ENCODE measurements at places on chromosomes 12 and 14.

DNA sequence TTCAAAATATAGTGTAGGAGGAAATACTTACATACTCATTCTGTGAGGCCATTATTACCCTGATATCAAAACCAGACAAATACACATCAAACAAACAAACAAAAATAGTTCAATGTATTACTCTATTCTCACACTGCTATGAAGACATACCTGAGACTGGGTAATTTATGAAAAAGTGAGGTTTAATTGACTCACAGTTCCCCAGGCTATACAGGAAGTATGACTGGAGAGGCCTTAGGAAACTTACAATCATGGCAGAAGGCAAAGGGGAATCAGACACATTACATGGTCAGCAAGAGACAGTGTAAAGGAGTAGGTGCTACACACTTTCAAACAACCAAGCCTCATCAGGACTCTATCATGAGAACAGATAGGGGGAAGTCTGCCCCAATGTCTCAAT, 1023.2 kb downstream of the TMTC2 start:
- DNase-seq, result no peak

GRCh38 chr12:22687361-22688076, 62.5 kb downstream of the ETNK1 start:
- no peak for DNase-seq

DNA sequence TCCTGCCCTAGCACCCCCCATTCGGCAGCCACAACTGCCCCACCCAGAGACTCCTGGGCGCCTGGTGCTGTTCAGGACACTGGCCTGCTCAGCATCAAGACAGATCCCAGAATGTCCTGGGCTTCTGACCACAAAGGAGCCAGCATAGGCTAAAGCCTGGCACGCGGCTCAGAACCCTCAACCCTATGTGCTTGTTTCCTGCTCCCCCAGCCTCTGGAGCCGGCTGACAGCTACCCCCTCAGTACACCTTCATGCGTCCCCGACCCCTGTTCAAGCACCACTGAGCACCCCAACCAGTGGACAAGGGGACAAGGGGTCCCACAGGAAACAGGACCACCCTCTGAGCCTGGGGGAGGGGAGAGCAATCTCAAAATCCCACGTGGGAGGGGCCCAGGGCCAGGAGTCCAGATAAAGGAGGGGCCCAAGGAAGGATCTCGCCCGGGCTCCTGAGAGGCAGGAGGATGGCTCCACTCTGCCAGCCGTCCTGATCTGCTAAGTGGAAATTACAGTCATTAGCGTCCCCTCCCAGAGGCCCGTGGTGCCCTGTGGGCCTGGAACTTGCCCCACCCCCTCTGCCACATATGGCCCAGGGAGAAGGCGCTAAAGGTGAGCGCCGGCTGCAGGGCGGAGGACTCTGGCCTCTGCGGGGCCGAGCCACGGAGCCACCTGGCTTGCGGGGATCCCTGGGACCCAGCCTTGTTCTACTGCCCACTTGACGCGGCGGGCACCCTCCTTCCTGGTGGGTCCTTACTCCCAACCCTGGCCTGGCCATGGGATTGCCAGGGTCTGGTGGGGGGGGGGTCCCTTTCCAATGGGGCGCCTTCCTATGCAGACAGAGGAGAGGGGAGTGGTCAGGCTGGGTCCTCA, 27.2 kb upstream of the GPR132 start:
- no peak for DNase-seq

- DNase-seq, result no peak
Measured at GRCh38 chr12:40248585-40249297, 23.9 kb downstream of the LRRK2 start.

DNA sequence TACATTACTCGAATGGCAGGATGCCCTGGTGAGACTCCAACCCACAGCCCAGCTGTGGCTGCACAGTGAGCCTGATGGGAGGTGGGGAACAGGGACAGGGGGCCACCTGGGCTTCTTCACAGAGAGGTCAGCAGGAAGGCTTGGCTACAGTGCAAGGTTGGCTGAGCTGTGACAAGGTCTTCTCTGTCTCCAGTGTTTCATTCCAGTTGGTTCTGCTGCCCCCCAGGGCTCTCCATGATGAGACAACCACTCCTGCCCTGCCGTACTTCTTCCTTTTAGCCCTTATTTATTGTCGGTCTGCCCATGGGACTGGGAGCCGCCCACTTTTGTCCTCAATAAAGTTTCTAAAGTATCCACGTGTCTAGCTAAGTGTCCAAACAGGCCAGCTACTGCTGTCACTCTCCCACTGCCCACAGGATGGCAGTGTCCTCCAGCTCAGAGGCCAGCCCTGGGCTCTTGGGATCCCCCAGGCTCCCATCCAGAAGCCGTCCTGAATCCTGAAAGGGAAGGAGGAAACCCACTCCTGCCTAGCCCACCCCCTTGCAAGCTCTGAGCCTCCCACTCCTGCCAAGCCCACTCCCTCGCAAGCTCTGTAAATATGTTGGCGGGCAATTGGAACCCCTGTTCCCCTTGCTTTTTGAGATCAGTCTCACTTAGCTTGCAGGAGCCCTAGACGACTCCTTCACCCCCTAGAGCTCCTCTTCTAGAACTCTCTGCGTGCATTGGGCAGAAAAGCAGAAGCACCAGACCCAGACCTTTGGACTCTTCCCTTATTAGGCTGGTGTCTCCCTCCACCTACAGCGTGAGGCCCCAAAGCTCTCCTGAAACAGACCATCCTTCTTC, 5.4 kb downstream of the C1QL4 start:
- DNase-seq, result no peak

- DNase-seq, result no peak
Measured at GRCh38 chr12:120064054-120064940, 52.3 kb downstream of the RAB35 start.

DNA sequence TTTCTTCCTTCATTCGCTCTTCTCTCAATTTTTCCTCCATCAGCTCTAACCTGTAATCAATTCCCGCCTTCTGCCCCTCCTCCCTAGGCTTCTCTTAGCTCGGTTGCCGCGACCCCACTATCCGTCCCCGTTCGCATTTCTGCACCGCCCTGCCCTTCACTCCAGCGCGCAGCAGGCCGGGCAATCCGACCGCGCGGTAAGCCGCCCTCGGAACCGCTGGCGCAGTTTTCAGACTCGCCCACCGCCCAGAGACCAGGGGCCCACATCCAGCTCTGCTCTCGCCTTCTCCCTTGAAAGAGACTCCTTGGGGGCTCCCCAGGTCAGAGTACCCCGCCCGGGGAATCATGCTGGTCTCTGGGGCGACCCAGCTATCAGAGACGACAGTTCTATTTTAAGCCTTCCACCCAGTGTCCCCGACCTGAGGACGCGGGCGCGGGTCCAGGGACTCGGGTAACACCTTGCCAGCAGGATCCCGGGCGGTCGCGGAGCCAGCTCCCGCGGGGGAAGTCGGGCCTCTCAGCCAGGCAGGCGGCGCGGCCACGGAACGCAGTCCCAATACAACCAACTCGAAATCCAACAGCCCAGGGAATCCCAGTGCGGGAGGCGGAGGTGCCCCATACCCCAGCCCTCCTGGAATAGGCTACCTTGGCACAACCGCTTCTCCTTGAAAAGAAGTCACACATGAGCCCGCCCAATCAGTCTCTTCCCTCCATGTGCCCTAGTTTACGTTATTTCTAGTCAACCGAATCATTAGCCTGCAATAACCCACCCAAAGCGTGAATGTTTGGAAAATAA, 5.7 kb upstream of the SLC38A4 start:
- DNase-seq, result no peak

DNA sequence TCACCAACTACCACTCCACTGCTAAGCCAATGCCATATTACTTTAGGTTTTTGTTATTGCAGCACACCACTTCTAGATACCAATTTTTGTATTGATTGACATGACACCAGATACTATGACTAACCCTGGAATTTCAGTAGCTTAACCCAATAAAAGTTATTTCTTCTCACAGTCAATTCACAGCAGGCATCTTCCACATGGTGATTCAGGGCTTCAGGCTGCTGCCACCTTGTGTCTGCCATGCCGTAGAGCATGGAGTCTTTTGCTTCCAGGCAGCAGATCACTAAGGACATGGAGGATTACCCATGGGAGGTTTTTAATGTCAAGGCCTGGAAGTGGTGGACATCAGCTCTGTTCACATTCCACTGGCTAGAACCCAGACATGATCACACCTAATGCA, 56.4 kb upstream of the LTA4H start:
- no peak for DNase-seq

DNA sequence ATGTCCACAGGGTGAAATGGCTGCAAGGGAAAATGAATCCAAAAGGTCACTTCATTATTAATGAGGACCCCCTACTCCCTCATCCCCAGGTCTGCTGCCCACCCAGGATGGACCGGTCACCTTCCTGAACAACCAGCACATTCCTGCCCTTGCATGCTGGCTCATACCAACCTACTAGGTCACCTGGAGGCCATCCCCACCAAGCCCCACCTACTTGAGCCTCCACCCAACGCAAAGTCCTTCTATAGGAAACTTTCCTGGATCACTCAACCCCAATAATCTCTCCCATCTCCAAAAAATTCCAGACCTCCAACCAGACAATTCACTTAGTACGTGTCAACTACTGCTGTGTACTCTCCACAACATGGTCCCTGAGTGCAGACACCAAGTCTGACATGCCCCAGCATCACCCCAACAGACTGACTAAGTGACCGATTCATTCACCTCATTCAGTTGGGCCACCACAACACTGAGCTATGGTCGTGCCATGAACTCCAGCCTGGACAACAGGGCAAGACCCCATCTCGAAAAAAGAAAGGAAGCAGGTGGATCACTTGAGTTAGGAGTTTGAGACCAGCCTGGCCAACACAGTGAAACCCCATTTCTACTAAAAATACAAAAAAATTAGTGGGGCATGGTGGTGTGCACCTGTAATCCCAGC, 18.1 kb downstream of the CLMN start:
- DNase-seq, result no peak

- no peak for DNase-seq
Measured at GRCh38 chr12:72241552-72241951, 30.6 kb upstream of the TRHDE start.

GRCh38 chr12:52181746-52182145, 10.1 kb downstream of the KRT80 start:
- DNase-seq, result no peak

DNA sequence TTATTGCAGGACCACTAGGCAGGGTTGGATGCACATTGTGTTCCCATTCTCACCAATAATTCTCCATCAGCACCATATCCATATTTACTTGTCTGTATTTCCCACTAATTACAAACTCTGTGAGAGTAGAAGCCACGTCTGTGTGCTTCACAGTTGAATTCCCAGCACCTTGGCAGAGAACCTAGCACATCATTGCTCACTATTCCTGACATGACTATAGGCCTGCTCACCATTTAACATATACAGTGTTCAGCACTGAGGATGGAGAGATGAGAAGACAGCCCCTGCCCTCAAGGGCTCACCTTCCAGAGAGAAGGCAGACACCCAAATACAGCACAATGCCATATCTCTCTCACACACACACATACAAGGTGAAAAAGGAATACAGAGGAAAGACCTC, 5.0 kb downstream of the DAD1 start:
- no peak for DNase-seq

Data from GM18507 (cell line).